ENCODE measurements at places on chromosomes 6 and 20. TPM values are rescaled to one million over a fixed set of nuclear protein-coding genes. Genes with fewer than 3 reads are reported as not detected.

DNA sequence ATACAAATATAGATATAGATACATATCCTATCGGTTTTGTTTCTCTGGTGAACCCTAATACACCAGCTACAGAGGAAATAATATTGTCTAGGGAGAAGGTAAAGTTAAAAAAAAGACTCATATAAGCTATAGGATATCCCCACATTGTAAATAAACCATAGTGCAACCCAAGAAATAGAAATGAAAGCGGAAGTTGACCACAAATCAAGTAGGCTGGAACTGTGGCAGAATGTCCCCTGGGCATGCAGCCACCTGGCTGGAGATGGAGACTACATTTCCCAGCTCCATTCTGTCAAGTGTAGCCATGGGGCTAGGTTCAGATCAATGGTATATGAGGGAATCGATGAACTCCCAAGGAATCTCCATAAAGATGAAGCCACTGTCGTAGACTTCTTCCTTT, 70.1 kb upstream of the RPS6KA2 start:
- DNase-seq = no peak

- peak; percentile 1 for DNase-seq
These were observed 655.0 kb upstream of the HS3ST5 start for GRCh38 chr6:114997813-114998292.

DNA sequence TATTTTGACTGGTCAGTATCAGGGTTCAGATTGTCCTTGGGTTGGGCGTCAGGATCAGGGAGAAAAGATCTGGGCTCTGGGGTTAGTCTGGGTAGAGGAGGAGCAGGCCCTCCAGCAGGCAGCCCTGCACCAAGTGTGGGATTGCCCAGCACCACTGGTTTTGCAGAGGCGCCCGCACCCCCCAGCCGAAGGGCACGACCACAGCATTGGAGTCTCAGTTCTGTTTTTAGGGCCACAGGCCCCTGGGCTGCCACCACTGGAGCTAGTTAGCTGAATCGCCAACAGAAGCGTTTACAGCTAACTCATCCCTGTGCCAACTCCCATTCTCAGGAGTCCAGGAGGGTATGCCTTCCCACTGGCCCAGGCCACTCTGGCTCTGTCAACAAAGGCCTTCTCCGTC, 84.2 kb downstream of the TCP11 start:
- DNase-seq = no peak

Gene PRR3
- 14.6 TPM for total RNA-seq

DNA sequence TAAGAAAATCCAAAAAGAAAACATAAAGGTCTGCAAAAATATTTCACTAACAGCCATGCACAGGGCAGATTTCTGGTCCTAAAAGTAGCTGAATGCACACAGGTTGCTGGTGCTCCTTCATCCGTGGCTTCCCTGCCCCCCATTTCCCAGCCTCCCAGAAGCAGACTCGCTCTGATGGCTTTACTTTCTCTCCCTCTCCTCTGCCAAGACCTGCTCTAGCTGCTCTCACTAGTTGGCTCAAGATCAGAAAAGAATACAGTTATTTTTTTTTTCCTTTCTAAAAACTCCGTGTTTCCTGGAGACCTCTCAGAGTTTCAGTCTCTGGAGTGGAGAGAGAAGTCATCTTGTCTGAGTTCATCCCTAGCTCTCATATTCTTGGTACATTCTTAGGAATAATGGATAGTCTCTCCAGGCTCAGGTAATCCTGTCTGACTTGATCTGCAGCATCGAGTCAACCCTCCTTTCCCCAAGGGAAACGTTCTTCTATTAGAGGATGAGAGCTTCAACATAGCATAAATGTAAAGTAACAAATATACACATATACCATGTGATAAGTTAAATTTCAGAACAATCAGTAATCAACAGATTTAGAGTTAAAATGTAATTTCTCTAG, 214.2 kb downstream of the TBC1D7 start:
- DNase-seq = no peak

- no peak for DNase-seq
These were observed 36.0 kb upstream of the MPC1 start for GRCh38 chr6:166418691-166419143.

- DNase-seq = peak; percentile 23
These were observed 2.1 kb upstream of the NRN1 start for GRCh38 chr6:6008648-6009421.

Gene PTK6
- not detected for total RNA-seq

- no peak for DNase-seq
These were observed 315.8 kb downstream of the SOX4 start for GRCh38 chr6:21909321-21909720.

Gene OLIG3
- total RNA-seq = not detected

GRCh38 chr6:126063512-126064146, 77.3 kb downstream of the TRMT11 start:
- DNase-seq = no peak

Gene CDKAL1
- 33.6 TPM for total RNA-seq

- DNase-seq = no peak
These were observed 377.1 kb downstream of the ADGRB3 start for GRCh38 chr6:69012211-69012610.

Gene NKAIN2
- total RNA-seq = not detected

- DNase-seq = no peak
These were observed 271.6 kb upstream of the SGK1 start for GRCh38 chr6:134589512-134589911.

Gene BANF2
- 0.35 TPM for total RNA-seq

GRCh38 chr6:33339193-33339592, 21.6 kb upstream of the ZBTB22 start:
- DNase-seq = no peak

Gene HRH3
- total RNA-seq = 0.10 TPM

DNA sequence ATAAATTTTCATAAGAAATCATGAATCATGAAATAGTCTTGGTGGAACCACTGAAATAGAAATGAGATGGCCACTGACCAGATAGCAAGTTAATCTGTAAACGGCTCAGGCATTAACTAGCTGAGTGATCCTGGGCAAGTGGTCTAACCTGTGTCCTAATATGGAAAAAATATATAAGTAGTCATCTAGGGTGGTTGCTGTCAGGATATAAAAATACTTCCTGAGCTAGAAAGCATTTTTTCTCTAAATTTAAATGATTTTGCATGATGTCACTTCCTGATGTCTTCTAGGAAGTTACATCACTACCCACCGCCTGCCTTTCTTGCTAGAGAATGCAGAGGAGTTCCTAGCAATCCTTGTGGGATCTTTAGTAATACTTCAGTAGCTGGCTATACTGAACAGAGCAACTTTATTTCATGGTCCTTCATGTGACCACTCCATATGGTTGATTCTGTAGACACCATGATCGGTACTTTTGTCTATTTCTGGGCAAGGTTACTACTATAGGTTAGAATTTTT, 228.1 kb upstream of the CEP162 start:
- no peak for DNase-seq

Gene MLN
- not detected for total RNA-seq

DNA sequence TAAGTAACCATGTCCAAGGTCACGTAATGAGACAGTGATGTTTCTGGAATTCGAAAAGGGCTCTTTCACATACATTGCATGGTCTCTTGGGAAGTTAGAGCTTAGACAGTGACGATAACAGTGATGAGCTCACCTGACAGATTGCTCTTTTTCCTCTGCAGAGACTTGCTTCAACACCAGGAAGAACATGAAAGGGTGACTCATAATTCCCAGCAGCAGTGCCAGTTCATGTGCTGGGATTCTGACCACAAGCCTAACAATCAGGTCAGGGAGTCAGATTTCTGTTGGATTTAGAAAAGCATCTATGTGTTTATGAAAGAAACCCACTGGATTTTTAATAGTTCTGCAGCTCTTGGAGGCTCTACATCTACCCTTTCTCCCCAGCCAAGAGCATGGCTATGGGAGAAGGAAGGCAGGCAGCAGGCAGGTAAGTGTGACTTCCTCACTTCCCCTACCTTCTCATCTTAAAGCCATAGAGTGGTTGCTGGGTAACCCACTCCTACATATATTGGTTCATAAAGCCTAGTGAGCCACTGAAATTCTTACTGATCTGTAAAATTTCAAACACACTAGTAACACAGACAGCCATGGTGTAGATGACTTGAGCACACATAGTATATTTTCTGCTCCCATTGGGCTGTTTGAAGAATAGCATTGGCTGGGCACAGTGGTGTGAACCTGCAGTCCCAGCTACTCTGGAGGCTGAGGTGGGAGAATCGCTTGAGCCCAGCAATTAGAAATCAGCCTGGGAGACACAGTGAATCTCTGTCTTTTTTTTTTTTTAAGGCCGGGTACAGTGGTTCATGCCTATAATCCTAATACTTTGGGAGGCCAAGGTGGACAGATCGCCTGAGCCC, 44.4 kb upstream of the LOC128125822 start:
- DNase-seq = peak; percentile 99

DNA sequence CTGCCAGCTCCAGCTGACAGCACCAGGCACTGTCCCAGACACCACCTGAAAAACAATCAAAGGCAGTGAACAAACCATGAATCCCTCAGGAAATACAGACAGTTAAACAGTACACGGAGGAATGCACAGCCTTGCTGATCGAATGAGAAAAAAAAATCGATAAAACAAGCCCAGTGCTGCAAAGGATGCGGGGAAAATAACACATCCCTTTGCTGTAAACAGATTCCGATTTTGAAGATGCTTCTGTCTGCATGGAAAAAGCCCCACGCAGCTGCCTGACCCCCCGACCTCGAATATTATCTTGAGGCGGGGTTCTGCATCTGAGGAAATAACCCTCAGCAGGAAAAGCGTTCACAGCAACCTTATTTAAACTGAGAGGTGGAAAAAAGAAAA, 43.9 kb downstream of the RBM38 start:
- DNase-seq = no peak

GRCh38 chr20:4165984-4166725, 150.8 kb upstream of the RNF24 start:
- DNase-seq = no peak

Gene BHLHE23
- total RNA-seq = not detected

- no peak for DNase-seq
These were observed 9.3 kb upstream of the ARID1B start for GRCh38 chr6:156767603-156768467.

DNA sequence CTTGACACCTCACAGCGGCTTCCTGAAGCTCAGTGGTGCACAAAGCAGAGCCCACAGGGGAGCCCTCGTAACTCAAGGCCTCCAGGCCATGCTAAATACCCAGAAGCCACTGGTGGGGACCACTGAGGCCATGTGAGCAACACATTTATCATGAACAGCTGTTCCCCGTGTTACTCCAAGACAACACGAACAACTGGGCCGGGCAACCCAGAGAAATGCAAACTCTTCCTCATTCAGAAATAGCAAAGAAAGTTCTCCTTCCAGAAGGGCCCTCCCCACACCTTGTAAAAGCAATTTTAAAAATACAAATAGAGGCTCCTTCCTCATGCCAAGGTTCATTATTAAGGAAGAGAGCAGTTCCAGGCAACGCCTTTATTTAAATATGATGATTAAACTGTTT, 36.3 kb upstream of the SLCO4A1 start:
- no peak for DNase-seq

Gene PLEKHG1
- total RNA-seq = 0.04 TPM

Gene NHLRC1
- total RNA-seq = 0.20 TPM

Gene BPIFB1
- 0.82 TPM for total RNA-seq

- DNase-seq = no peak
These were observed 181.1 kb downstream of the RPS12 start for GRCh38 chr6:132995432-132995831.

Gene SIRPB1
- 1.4 TPM for total RNA-seq

DNA sequence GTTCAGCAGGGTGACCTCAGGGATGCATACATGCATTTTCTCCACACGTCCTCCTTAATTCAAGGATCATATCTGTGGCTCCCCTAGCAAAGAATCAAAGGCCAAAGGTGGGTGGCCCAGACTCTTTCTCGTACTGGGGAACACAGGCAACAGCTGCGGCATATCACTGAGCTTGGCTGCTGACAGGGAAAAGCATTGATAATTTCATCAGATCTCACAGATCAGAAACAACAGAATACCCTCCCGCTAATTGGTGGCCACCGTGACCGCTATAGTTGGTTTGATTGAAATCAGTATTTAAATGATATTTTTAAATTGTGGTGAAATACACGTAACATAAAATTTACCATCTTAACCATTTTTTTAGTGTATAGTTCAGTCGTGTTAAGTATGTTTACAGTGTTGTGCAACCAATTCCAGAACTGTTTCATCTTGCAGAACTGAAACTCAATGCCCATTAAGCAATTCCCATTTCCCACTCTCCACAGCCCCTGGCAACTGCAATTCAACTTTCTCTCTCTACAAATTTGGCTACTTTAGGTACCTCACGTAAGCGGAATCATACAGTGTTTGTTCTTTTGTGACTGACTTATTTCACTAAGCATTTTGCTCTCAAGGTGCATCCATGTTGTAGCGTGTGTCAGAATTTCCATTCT, 74.7 kb upstream of the TMEM170B start:
- peak; percentile 73 for DNase-seq

GRCh38 chr6:156146891-156147290, 630.3 kb upstream of the ARID1B start:
- DNase-seq = no peak

DNA sequence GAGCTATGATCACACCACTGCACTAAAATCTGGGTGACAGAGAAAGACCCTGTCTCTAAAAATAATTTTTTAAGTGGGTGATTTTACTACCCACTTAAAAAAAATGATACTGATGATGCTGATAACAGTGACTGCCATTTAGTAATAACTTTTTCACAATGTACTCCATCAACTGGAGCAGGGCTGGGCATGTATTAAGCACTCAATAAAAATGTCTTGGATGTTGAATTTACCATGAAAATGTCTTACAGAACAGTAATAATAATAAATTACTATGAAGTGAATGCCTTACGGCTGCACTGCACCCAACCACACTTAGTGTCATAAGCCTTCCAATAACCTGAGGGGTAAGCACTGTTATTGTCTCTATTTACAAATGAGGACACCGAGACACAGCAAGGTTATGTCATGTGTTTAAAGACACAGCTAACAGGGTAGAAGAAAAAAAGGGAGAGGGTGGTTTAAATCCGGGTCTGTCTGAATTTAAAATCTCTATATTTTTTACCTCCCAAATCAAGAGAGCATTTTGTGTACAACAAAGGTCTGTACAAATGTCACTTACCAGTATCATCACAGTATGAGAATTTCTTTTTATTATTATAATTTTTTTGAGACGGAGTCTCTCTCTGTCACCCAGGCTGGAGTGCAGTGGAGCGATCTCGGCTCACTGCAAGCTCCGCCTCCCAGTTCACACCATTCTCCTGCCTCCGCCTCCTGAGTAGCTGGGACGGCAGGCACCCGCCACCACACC, 21.5 kb downstream of the RIMS4 start:
- DNase-seq = no peak

DNA sequence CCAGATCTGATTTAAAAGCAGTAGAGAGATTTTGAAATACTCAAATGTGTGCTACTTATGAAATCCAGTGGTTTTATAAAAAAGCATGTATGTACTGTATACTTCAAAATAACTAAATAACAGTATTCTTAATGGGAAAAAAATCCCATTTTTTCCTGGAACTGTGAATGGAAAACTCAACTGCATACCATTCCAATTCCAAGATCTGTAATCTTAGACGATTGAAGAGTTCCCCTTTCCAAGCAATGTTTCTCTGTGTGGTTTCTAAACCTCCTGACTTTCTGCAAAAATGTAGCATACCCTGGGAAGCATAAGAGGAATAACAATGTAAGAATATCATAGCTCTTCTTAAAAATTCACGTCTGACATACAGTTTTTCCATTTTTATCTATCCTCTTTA, 40.3 kb upstream of the HIVEP2 start:
- no peak for DNase-seq

Gene HLA-DQA2
- not detected for total RNA-seq

GRCh38 chr6:123805921-123806320, 2.3 kb downstream of the NKAIN2 start:
- no peak for DNase-seq

- DNase-seq = no peak
These were observed 34.1 kb downstream of the INSM1 start for GRCh38 chr20:20401991-20402390.

GRCh38 chr6:98957450-98957849, 9.7 kb upstream of the FBXL4 start:
- DNase-seq = peak; percentile 2
